ENCODE measurements at places on chromosomes 6 and 20.

DNA sequence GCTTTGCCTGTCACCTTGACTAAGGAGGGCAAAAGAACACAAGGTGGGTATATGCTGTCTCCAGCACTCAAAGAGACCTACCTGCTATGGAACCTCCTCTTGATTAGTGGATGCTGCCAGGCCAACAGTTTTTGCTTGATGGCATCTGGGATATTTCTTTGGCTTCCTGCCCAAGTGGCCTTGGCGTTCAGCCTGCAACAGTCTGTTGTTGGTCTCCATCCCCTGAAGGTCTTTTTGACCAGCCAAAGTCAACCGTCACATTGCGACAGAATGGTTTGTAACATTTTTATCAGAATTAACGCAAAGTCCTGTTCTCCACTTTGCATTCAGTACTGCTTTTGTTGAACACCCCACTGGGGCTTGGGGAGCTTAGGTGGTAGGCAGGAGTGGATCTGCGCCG, 37.1 kb downstream of the SERPINB1 start:
- no peak for DNase-seq

DNA sequence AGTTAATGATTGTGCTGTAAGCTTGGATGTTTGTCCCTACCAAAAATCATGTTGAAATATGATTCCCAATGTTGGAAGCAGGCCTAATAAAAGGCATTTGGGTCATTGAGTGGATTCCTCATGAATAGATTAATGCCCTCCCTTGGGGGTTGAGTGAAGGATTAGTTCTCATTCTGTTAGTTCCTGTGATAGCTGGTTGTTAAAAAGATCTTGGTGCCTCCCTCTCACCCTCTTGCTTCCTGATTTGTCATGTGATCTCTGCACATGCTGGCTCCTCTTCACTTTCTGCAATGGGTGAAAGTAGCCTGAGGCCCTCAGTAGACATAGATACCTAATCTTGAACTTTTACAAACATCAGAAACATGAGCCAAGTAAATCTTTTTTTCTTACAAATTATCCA, 115.6 kb upstream of the HCRTR2 start:
- DNase-seq: no peak

- no peak for DNase-seq
Measured at GRCh38 chr20:13877793-13878192, 93.0 kb downstream of the NDUFAF5 start.

DNA sequence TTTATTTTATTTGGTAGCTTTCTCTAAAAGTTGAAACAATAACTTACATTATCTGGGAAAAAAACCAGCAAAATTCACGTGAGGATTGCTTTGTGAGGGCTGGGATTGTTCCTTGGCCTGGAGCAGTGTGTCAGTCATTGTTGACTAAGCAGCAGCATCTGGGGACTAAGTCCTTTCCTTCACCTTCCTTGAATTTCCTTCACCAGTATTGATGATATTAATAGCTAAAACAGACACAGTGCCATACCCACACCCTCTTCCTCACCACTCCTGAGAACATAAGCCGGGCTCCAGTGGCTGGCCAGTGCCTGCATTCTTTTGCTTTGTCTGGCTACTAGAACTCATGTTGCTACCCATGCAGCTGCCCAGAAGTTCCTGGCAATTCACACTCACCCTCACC, 23.7 kb downstream of the PLCB1 start:
- DNase-seq: no peak

DNA sequence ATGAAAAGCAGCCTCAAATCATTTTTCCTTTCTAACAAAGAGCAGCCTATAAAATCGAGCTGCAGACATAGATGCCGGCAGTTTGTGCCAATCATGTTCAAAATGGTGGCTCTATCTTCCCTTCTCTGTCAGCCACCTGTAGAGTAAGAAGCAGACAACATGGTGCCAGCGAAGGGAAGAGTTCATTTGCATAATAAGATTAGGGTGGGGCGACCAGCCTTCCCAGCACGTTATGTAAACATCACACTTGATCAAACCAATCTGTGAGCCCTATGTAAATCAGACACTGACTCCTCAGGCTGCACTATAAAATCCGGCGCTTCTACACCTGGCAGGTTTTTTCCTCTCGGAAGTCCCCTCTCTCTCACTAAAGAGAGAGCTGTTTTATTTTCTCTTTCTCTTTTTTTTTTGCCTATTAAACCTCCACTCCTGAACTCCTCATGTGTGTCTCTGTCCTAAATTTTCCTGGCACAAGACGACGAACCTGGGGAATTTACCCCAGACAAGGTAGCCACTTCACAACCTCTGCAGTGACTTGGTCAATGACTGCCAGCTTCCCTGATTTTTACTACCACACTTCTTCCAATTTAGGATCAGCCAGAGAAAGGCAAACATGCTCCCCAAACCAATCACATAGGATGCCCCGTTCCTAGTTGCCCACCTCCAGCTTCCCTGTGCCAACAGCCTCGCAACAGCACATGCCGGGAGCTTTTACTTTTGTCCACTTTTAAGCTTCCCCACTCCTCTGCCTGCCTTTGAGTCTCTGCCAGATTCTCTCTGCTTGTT, 12.9 kb downstream of the TPMT start:
- no peak for DNase-seq

DNA sequence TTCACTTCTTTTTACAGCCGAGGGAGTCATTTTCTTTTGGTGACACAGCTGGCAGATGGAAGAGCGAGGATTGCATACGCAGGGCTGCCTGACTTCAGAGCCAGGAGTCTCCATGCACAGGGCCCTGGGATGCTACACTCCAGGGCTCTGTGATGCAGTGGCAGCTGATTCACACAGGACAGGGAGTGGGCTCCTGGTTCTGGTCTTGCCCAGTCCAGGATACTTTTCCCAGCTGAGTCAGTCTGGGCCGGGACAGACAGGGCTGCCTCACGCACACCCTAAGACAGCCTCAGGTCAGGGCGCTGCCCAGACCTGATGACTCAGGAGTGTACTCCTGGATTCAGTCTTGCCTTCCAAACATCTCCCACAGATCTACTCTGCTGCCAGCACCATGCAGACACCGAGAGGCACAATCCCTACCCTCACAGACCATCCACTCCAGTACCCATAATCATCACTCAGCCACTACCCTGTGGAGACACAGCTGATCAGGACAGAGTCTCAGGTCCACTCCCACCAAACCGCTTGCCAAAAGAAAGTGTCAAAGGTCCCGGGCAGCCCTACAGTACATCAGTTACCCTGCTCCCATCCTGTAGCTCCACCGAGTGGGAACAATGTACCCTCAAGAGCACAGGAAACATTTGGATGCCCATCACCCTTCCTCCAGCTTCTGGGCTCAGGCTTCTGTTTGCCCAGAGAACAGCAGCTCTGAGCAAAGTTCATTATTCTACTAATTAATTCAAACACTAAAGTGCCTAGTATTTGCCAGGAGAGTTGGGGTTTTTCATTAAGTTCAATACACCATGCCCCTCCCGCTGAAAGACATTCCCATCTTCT, 11.5 kb downstream of the SDC4 start:
- no peak for DNase-seq

- DNase-seq: no peak
Measured at GRCh38 chr20:23963941-23964340, 24.6 kb downstream of the GGTLC1 start.

- DNase-seq: no peak
Measured at GRCh38 chr6:138422861-138423260, 18.8 kb downstream of the HEBP2 start.

- DNase-seq: no peak
Measured at GRCh38 chr20:41034239-41034638, 5.6 kb downstream of the TOP1 start.

GRCh38 chr6:37122861-37123260, 47.1 kb upstream of the PIM1 start:
- DNase-seq: no peak

- no peak for DNase-seq
Measured at GRCh38 chr20:1664911-1665310, 7.3 kb upstream of the SIRPG start.

DNA sequence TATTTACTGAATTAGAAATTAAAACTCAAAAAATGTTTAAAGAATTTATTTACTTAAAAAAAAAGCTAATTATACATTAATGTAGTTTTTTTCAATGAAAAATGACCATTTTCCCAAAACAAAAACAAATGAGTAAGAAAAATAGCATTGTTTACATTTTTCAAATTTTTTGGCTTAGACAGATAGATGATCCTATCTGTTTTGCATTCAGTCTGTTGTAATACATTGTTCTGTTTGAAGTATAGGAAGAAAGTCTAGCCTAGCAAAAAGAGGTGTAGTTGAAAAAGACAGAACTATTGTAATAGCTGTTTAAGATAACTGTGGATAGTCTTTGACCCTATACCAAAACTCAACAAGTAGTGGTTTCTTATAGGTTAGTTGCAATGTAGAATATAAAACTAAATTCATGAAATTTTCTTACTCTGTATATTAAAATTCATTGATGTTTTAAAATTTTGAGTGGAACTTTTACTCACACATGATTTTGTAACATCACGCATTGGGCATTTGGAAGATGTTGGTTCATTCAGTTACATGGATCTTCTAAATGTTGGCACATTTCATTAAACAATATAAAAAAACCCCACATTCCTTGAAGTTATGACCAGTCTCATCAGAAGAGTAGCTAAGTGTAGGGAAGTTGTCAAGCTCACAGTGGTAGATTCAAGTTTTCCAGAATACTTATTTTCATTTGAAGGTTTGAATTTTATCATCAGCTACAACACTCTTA, 62.0 kb downstream of the KCNS1 start:
- DNase-seq: no peak

DNA sequence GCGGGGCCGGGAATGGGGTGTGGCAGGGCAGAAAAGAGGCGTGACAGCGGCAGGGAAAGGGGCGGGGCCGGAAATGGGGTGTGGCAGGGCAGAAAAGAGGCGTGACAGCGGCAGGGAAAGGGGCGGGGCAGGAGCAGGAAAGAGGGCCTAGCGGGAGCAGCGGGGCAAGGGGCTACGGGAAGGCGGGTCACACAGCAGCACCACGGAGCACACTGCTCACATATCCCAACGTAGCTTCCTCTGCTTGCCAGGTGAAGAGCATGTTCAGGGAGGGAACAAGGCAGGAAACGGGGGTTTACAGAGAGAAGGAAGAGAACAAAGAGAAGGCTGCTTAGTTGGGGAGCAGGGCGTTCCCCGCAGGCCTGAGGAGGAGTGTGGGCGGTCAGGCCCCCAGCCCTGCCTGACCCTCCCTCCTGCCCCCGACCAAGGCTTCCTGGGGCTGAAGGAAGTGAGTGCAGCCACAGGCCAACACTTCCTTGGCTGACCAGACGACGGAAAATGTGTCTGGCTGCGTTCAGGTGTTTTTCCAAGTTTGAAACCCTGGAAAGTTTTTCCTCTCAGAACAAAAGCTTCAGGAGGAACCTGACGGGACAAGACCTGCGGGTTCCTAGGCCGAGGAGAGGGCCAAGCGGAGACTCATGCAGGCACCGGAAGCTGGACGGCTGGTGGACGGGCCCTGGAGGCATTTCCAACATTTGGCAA, 13.8 kb downstream of the UCKL1 start:
- DNase-seq: peak; percentile 96
